ENCODE measurements at places on chromosomes 7 and 10. TPM values are rescaled to one million over a fixed set of nuclear protein-coding genes. Genes with fewer than 3 reads are reported as not detected.

Gene SPAM1
- not detected for total RNA-seq

GRCh38 chr7:94445696-94446194 lies 51.0 kb downstream of the COL1A2 start:
- no peak for DNase-seq
- H3K27ac ChIP-seq, result no peak overlapping the region
- H3K36me3 ChIP-seq, result no peaks in the 10 kb centered on the region
- H3K4me1 ChIP-seq, result no peaks in the 10 kb centered on the region
- peaks cover under 1% of the 10 kb centered on the region for H3K27me3 ChIP-seq
- no peak overlapping the region for H3K4me3 ChIP-seq

Gene SLC26A5
- total RNA-seq, result not detected

DNA sequence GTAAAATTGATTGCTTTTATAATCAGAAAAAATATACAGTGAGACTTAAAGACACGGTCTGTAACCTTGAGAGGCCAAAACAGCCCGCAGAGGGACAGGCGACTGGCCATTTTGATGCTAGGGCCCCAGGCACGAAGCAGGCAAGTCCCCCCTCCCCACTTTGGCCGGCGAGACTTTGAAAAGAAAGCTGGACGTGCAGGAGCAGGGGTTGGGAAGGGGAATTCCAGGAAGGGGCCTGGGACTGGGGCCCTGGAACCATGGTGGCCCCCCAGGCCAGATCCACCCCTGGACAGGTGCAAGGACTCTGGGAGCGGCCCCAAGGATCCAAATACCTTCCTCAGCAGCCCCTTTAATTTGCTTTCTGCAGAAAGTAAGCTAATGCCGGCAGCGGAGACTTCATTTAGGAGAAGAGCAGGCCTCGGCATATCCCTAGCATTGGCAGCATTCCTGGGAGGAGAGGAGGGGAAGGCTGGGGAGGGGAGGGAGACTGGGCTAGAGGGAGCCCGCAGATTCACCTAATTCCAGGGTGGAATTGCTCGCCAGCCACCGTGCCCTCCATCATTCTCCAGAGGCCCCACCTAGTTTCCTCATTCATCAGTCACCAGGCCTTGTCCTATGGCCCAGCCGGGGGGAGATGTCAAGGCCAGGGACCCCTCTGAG lies 24.9 kb upstream of the TNRC18 start:
- no peaks in the 10 kb centered on the region for H3K36me3 ChIP-seq
- H3K27me3 ChIP-seq, result no peaks in the 10 kb centered on the region
- H3K4me3 ChIP-seq, result no peak overlapping the region
- no peak for DNase-seq

- no peak for DNase-seq
- no peak overlapping the region for H3K27ac ChIP-seq
- H3K36me3 ChIP-seq, result no peaks in the 10 kb centered on the region
- no peak overlapping the region for H3K4me3 ChIP-seq
These were observed 28.4 kb downstream of the PLXNA4 start for GRCh38 chr7:132547821-132548220.

Gene ZNF117
- total RNA-seq, result 2.7 TPM

DNA sequence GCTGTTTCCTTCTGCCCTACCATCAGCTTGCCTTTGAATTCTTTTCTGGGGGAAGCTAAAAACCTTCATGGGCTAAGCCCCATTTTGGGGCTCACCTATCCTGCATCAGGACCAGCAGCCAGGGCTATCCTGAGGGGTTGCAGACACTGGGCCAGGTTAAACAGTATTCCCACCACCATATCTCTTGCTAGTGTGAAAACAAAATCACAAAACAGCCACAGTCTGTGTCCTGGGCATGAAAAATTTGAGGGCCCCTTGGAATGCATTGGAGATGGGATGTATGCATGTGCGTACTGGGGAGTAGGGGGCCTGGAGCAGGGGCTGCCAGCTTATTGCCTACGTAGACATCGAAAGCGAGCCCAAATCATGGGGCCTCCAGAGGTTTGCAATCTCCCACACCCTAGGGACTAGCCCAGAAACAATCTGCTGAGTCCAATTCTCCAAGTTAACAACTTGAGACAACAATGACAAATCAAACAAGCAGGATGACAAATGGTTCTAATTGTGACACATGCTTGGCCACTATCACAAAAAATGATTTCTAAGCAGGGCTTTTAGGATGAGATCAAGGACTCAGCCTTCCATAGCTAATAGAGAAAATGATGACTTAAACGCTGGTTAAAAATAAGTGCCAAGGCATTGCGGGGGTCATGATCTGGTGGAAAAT lies 557.1 kb downstream of the KCNMA1 start:
- no peaks in the 10 kb centered on the region for H3K27me3 ChIP-seq
- H3K36me3 ChIP-seq, result no peaks in the 10 kb centered on the region
- DNase-seq, result no peak
- no peak overlapping the region for H3K27ac ChIP-seq
- H3K4me3 ChIP-seq, result no peak overlapping the region

- H3K4me3 ChIP-seq, result no peak overlapping the region
- H3K36me3 ChIP-seq, result no peaks in the 10 kb centered on the region
- H3K27me3 ChIP-seq, result no peaks in the 10 kb centered on the region
- H3K27ac ChIP-seq, result no peak overlapping the region
These were observed 42.9 kb downstream of the ANTXRL start for GRCh38 chr10:46329690-46330016.

DNA sequence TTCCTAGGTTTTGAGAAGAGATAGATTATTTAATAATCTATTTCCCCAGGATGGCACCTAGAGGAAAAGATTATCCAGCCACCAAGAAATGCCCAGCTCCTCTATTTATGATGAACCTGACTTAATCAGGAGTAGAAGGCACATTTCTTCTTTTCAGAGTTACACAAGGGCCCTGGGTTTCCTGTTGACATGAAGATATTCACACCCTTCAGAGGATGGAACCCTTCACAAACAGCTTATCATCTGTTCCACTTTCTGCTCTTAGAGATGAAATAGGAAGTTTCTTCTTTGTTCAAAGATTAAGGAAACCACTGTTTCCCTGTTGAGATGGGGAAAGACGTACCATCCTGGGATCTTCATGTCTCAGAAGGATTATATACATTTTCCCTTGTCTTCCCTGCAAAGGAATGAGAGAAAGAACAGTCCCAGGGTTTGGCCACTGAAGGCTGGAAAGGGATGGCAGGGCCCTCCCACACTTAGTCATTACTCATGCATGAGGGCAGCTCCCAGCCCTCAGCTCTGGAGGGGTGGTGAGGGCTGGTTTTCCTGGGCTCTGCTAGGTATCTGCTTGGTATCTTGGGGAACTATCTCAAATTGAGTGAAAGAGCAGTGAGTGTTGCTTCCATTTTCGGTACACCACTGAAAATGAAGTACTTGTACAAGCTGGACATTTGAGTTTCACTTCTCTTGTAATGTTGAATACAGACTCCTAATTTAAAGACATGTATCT lies 64.0 kb downstream of the MTPAP start:
- H3K36me3 ChIP-seq, result no peaks in the 10 kb centered on the region
- no peaks in the 10 kb centered on the region for H3K27me3 ChIP-seq
- H3K4me1 ChIP-seq, result no peaks in the 10 kb centered on the region
- H3K4me3 ChIP-seq, result no peak overlapping the region
- no peak for DNase-seq

Gene OR2A5
- total RNA-seq, result not detected

Gene EBF3
- not detected for total RNA-seq

DNA sequence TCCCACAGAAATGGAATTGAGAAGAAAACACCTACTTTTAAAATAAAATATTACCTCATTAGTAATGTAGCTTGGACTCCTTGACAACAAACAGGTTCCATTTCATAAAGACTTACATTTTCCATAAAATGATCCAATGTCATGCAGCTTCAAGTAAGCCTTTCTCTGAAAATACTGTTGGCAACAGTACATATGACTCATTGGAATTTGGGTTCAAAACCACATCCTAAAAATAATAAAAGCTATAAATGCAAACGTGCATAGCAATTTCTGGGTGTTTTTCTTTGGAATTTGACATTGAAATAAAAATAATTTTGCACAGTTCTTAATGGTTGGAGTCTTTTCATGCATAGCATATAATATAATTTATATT lies 47.9 kb downstream of the FHIP2A start:
- H3K36me3 ChIP-seq, result peaks cover 4% of the 10 kb centered on the region
- H3K4me1 ChIP-seq, result no peaks in the 10 kb centered on the region
- no peaks in the 10 kb centered on the region for H3K27me3 ChIP-seq
- H3K27ac ChIP-seq, result no peak overlapping the region
- H3K4me3 ChIP-seq, result no peak overlapping the region

- no peak for DNase-seq
- H3K27ac ChIP-seq, result no peak overlapping the region
- no peaks in the 10 kb centered on the region for H3K4me1 ChIP-seq
- H3K4me3 ChIP-seq, result no peak overlapping the region
These were observed 295.4 kb upstream of the KAT6B start for GRCh38 chr10:74530981-74531380.

DNA sequence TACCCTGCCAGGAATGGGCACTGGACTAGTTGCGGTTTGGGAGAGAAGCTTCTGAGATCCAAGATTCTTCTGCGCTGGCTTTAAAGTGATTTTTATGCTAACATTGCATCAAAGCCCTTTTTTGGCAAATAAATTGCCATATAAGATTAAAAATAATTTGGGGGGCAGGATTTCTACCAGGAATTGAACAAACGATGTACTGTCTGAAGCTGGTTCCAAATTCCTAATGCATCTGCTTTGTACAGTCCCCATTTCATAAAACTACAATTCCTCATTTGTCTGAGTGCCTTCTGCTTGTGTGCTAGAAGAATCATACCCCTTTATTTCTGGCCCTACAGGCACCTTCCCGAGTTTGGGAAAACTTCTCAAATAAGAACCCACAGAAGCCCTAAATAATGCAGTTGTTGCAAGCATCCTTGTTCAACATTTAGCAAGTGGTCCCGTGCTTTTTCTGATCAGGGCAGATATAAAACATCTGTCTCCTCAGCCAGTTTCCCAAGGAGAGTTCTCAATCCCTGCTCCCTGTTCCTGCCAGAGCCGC lies 349.7 kb downstream of the PTEN start:
- no peaks in the 10 kb centered on the region for H3K36me3 ChIP-seq
- no peaks in the 10 kb centered on the region for H3K4me1 ChIP-seq
- H3K4me3 ChIP-seq, result no peak overlapping the region
- no peak overlapping the region for H3K27ac ChIP-seq
- H3K27me3 ChIP-seq, result no peaks in the 10 kb centered on the region

DNA sequence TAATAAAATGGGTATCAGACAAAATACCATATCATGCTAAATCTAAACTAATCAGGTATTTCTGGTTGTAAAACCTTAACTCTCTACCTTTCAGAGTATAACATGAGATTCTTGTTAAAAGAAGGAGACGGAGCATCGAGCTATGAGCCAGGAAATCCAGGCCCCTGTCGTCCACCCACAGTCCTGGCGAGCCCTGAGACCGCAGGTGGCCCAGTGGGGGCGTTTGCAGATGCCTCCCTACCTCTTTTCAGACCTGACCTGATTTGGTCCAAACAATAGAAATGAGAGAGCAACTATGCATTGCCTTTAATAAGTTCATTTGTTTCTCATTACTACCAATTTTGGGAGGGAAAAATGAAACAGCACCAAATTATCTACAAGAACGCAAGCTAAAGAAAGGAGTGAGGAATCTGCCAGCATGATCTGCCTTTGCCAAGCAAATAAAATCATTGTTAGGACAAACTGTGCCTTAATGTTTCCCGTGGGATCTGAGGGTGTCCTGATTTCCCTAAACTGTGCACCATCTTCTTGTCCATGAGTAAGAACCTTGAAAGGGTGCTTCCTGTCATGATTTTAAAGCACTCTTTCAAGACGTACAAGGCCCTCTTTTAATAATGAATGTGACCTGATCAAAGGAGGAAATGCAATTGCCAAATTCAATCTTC lies 166.7 kb downstream of the TCERG1L start:
- no peaks in the 10 kb centered on the region for H3K4me1 ChIP-seq
- H3K4me3 ChIP-seq, result no peak overlapping the region
- DNase-seq, result no peak
- H3K27me3 ChIP-seq, result no peaks in the 10 kb centered on the region
- no peaks in the 10 kb centered on the region for H3K36me3 ChIP-seq
- H3K27ac ChIP-seq, result no peak overlapping the region

- no peak overlapping the region for H3K4me3 ChIP-seq
- H3K27ac ChIP-seq, result no peak overlapping the region
- DNase-seq, result no peak
- H3K4me1 ChIP-seq, result no peaks in the 10 kb centered on the region
- no peaks in the 10 kb centered on the region for H3K27me3 ChIP-seq
These were observed 74.0 kb downstream of the ADCY1 start for GRCh38 chr7:45647967-45648670.

GRCh38 chr10:58275908-58276307 lies 6.9 kb downstream of the CISD1 start:
- H3K36me3 ChIP-seq, result no peaks in the 10 kb centered on the region
- no peak for DNase-seq
- H3K4me3 ChIP-seq, result no peak overlapping the region
- no peak overlapping the region for H3K27ac ChIP-seq
- no peaks in the 10 kb centered on the region for H3K4me1 ChIP-seq

DNA sequence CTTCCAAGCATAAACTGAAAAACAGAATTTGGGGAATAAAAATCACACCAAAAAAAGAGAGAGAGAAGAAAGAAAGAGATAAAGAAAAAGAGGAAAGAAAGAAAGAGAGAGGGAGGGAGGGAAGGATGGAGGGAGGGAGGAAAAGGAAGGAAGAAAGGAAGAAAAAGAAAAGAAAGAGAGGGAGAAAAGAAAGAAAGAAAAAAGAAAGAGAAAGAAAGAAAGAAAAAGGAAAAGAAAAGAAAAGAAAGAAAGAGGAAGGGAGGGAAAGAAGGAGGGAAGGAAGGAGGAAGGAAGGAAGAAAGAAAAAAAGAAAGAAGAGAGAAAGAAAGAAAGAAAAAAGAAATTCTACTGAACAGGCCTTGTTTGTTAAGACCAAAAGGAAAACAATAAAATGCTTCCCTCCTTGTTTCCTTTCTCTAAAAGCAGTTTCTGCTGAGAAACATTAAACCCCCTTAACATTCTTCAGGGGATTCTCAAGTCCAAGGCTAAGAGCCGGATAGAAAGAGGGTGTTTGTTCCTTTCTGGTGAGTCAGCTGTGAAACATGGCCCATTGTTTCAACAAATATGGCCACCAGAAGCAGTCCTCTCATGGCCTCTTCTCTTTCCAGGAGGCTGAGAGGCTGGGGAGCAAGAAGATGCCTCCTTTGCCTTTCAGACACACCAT lies 46.9 kb upstream of the GPAM start:
- no peaks in the 10 kb centered on the region for H3K4me1 ChIP-seq
- no peaks in the 10 kb centered on the region for H3K36me3 ChIP-seq
- H3K27me3 ChIP-seq, result no peaks in the 10 kb centered on the region
- no peak overlapping the region for H3K4me3 ChIP-seq
- no peak for DNase-seq
- H3K27ac ChIP-seq, result no peak overlapping the region

Data from T-cell (primary cell).